ENCODE measurements at places on chromosomes 3 and 15. TPM values are rescaled to one million over a fixed set of nuclear protein-coding genes. Genes with fewer than 3 reads are reported as not detected.

LHFPL4 gene
- polyA plus RNA-seq, result 0.06 TPM

DNA sequence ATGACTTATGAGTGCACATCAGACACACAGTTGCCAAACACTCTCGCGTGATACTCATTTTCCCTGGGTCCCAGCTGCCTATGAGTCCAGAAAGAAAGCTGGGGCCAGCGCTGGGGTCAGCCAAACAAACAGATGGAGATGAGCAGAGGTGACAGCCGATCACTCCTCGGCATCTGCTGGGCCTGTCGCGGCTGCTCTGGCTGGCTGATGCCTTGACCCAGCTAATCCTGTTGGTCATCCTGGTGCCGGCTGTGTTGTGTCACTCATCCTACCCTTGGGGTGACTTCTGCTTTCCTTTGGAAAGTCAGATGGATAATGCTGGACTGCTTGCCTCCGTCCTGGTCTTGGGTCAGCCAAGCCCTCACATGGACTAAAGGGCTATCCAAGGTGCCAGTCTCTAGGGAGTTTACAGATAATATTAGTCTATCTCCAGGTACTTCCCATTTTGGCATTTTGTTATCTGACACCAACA, 105.3 kb upstream of the PDZRN3 start:
- peak; percentile 84 for DNase-seq

DNA sequence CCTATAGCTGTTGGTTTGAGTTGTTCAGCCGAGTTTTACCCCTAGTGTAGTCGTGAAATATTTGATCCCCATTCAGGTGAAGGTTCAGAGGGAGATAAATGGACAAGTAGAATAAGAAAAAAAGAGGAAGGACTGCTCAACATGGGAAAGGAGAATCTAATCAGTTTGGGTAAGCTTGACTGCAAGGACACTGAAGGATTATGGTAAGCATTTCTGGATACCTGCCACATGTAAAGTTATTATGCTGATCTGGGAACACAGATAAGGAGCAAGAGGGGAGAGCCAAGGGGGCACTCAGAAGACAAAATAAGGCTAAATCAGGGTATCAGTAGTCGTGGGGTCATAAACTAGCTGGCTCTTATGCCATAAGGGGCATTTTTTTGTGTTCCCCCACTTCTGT, 49.9 kb downstream of the TFG start:
- no peak for DNase-seq

- peak; percentile 36 for DNase-seq
Measured at GRCh38 chr3:143326983-143327778, 207.6 kb downstream of the CHST2 start.

GRCh38 chr15:70533931-70534742, 229.2 kb downstream of the UACA start:
- DNase-seq, result no peak

PEX5L gene
- polyA plus RNA-seq, result 0.32 TPM

DNA sequence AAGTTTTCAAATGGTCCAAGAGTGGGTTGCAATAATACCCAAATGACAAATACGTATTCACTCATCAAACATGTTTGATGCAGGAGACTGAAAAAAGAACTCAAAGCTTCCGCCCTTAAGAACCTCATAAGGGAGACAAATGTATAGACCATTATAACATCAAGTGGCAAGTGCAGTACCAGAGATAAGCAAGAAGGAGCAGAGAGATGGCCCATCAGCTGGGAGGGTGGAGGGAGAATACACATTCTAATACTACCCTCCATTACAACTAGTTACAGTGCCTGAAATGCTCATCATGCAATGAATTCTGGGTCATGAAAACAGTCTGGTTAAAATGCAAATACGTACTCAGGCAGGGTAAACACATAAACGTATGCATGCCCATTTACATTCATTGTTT, 304.0 kb downstream of the SHQ1 start:
- DNase-seq, result no peak

DNA sequence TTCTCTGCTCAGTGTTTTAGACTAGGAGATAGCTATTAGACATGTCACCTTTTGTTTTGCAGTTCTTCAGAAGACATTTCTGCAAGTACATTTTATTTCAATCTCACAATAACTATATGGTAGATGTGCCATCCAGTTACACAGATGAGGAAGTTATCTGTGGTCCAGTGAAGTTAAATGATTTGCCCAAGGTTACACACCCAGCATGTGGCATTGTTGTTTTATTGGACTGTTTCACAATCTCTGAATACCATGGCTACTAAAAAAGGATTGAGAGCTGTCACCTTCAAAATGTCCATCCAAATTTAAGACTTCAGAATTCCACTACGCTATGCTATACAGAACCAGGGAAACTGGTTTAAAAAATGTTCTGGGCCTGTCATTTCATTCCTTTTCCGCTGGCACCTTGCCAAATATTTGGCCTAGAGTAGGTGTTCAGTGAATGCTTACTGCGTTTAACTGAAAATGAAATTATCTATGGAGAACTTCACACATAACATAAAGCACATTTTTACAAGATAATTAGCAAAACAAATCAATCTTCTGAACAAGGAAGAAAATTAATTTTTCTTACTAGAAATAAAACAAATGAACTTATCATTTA, 20.2 kb downstream of the TM6SF1 start:
- no peak for DNase-seq

DNA sequence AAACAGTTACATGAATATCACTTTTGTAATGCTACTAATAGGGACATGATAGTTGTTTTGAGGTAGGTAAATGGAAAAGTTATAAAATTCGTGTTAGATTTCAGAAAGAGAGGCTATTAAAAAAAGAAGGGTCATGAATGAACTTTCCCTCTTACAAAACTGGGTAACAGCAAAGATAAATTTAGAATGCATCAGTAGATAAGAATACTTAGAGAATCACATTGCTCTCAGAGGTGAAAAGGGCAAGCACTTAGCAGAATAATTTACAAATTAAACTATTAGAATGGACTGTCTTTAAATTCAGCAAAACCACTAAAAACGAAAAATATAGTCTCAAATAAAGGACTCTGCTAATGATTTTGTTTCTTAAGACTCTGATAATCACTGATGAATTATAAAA, 167.2 kb downstream of the PLD1 start:
- no peak for DNase-seq
